ENCODE measurements at places on chromosomes 6 and 20.

DNA sequence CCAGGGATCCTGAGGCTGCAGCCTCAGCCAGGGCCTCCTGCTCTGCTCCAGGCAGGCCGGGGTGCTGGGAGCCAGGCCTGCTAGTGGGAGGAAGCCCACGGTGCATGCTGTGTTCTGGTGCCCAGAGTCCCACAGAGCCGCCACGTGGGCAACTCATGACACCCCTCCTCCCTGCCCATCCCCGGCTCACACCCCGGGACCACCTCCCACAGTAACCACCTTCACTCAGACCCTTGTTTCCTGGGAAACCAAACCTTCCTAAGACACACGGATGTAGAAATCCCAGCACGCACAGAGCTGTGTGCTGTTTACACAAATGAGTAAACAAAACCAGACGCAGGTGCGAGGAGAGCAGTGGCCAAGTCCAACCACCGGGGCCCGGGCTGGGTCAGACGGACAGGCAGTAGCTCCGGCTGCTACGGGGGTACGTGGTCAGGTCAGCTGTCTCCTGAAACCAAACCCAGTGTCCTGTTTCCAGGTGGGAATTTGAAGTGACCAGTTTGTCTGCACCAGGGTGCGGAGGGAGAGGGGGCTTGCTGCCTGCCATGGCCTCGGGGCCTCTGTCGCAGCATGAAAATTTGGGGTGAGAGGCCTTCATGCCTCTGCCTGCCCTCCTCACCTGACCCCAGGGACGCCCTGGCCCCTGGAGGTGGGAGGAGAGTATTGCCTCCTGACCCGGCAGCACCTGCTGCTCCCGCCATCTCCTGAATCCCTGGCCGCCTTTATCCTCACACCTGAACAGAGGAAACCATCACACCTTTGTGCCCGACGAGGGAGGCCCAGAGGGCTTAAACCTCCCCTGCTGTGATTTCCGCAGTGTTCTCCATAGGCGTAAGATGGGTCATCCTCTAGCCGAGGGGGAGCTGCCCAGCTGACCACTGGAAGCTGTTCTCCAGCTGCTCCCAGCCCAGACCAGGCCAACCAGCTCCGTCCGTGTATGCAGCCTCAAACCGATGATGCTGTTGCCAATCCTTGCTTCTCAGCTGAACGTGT lies 52.0 kb upstream of the SMOC2 start:
- H3K4me3 ChIP-seq, result no peak overlapping the region
- H3K27ac ChIP-seq, result no peak overlapping the region
- H3K27me3 ChIP-seq, result no peaks in the 10 kb centered on the region
- DNase-seq, result no peak

DNA sequence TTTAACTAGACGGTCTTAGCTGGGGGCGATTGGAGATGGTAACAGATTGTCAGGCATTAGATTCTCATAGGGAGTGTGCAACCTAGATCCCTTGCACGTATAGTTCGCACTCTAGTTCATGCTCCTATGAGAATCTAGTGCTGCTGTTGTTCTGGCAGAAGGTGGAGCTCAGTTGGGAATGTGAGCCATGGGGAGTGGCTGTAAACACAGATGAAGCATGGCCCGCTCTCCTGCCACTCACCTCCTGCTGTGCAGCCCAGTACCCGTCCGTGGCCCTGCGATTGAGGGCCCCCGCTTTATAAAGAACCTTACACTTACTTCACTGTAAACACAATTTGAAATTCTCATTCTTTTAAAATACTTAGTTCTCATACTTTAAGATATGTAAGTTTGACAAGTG lies 339.4 kb downstream of the CDH26 start:
- no peaks in the 10 kb centered on the region for H3K4me1 ChIP-seq
- H3K4me3 ChIP-seq, result no peak overlapping the region
- H3K27ac ChIP-seq, result no peak overlapping the region
- DNase-seq, result no peak
- H3K36me3 ChIP-seq, result no peaks in the 10 kb centered on the region
- no peaks in the 10 kb centered on the region for H3K27me3 ChIP-seq

- H3K4me1 ChIP-seq, result no peaks in the 10 kb centered on the region
- no peaks in the 10 kb centered on the region for H3K27me3 ChIP-seq
- H3K27ac ChIP-seq, result no peak overlapping the region
- no peak for DNase-seq
These were observed 65.5 kb downstream of the LAMA4 start for GRCh38 chr6:112188906-112189305.

DNA sequence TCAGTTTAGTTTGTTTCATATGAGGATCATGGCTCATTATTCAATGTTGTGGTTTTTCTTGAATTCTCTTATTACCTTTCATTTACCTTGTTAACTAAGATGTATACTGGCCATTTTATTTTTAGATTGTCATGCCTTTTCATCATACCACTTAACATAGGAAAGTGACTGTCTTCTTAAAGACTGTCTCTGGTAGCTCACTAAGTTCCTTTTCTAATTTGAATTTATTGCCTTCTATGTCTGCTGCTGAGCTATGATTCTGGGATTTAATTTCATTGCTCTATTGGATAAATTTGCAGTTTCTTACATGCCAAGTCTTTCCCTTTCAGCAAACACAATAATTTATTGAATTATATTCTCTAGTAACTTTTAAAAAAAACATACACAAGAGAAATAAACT lies 49.5 kb upstream of the ANKEF1 start:
- no peaks in the 10 kb centered on the region for H3K36me3 ChIP-seq
- H3K4me3 ChIP-seq, result no peak overlapping the region
- DNase-seq, result no peak
- no peaks in the 10 kb centered on the region for H3K27me3 ChIP-seq

- H3K27me3 ChIP-seq, result no peaks in the 10 kb centered on the region
- DNase-seq, result no peak
- H3K4me1 ChIP-seq, result no peaks in the 10 kb centered on the region
- H3K36me3 ChIP-seq, result no peaks in the 10 kb centered on the region
- H3K27ac ChIP-seq, result no peak overlapping the region
These were observed 517.5 kb downstream of the RNF144B start for GRCh38 chr6:18904681-18905080.

All from CD8-positive, alpha-beta memory T cell (primary cell).